Activated CD4-positive, alpha-beta memory T cell treated with anti-CD3 and anti-CD28 coated beads, Interleukin-2, amount 10 ng/mL, durations not matched to agents 7 days and 5 days (primary cell): ENCODE measurements at places on chromosomes 4 and X. TPM values are rescaled to one million over a fixed set of nuclear protein-coding genes. Genes with fewer than 3 reads are reported as not detected.

FRG2 gene
- total RNA-seq = not detected

FOXP3 gene
- 18.4 TPM for total RNA-seq

PTCHD1 gene
- total RNA-seq = not detected

PFKFB1 gene
- total RNA-seq = 0.60 TPM

NSD2 gene
- total RNA-seq = 248 TPM

ATP1B4 gene
- not detected for total RNA-seq

F8 gene
- total RNA-seq = 10.2 TPM

CFAP299 gene
- total RNA-seq = not detected

MAGEA3 gene
- not detected for total RNA-seq

RBM46 gene
- total RNA-seq = not detected

CAPN6 gene
- not detected for total RNA-seq

SPANXD gene
- total RNA-seq = not detected

PGAM4 gene
- not detected for total RNA-seq

SHROOM2 gene
- not detected for total RNA-seq

TCEAL7 gene
- not detected for total RNA-seq

RASGEF1B gene
- total RNA-seq = 3.4 TPM

LGI2 gene
- not detected for total RNA-seq

P2RY8 gene
- 180 TPM for total RNA-seq

CTSO gene
- total RNA-seq = 5.2 TPM

CXCL13 gene
- total RNA-seq = not detected

SEC24B gene
- 25.7 TPM for total RNA-seq

FAM9C gene
- not detected for total RNA-seq

NLGN3 gene
- total RNA-seq = 1.2 TPM

SHROOM4 gene
- not detected for total RNA-seq

MAGEB4 gene
- not detected for total RNA-seq

BEX1 gene
- total RNA-seq = not detected

PPM1K gene
- 96.9 TPM for total RNA-seq

MAGEB6B gene
- not detected for total RNA-seq

GAGE13 gene
- total RNA-seq = not detected

ADGRL3 gene
- total RNA-seq = not detected

SPATA4 gene
- not detected for total RNA-seq

GAGE12G gene
- total RNA-seq = not detected

ASB12 gene
- not detected for total RNA-seq

OPRPN gene
- total RNA-seq = not detected

NKX3-2 gene
- not detected for total RNA-seq
